Esophagus muscularis mucosa (tissue), 4 donors: ENCODE measurements at places on chromosomes 5 and 9. TPM values are rescaled to one million over a fixed set of nuclear protein-coding genes. Genes with fewer than 3 reads are reported as not detected.

Gene C5orf63
- total RNA-seq, result 2.1 TPM

Gene IL13
- not detected for total RNA-seq

Gene PCDHGB2
- total RNA-seq, result 5.0 TPM

Gene TEX48
- not detected for total RNA-seq

Gene TMEM215
- total RNA-seq, result not detected

Gene CATSPER3
- 0.42 TPM for total RNA-seq

Gene LECT2
- not detected for total RNA-seq

Gene BHMT
- 0.83 TPM for total RNA-seq

Gene ROR2
- total RNA-seq, result 37.4 TPM
